Endodermal cell (in vitro differentiated cells): ENCODE measurements at places on chromosomes 5 and 9. TPM values are rescaled to one million over a fixed set of nuclear protein-coding genes. Genes with fewer than 3 reads are reported as not detected.

Gene SLC35D2
- 34.3 to 40.8 TPM (median 36.2 TPM) in 3 replicates for total RNA-seq

Gene PCDHB4
- 2.3 and 3.3 TPM in 2 replicates for total RNA-seq

Gene SLC31A2
- total RNA-seq, result 1.8 to 3.1 TPM (median 2.0 TPM) in 3 replicates

Gene FCN2
- total RNA-seq, result not detected in 3 replicates

Gene VAV2
- 30.9 and 35.9 TPM in 2 replicates for total RNA-seq

Gene FGFR4
- 90.3 to 131 TPM (median 130 TPM) in 3 replicates for total RNA-seq

Gene SAXO1
- 0.42 to 1.2 TPM (median 0.90 TPM) in 3 replicates for total RNA-seq

Gene ATP6V0E1
- 91.5 to 123 TPM (median 119 TPM) in 3 replicates for total RNA-seq

Gene CDH18
- 0.22 and 0.32 TPM in 2 replicates for total RNA-seq

Gene FAF2
- total RNA-seq, result 46.0 and 53.0 TPM in 2 replicates

Gene RALGPS1
- 15.6 to 26.5 TPM (median 25.0 TPM) in 3 replicates for total RNA-seq

Gene PLAC8L1
- total RNA-seq, result 1.00 TPM in 1 of 3 replicates, not detected in the others

Gene FREM1
- 8.4 to 36.2 TPM (median 8.6 TPM) in 3 replicates for total RNA-seq

Gene CCNI2
- total RNA-seq, result 0.42 to 1.3 TPM (median 0.67 TPM) in 3 replicates

DNA sequence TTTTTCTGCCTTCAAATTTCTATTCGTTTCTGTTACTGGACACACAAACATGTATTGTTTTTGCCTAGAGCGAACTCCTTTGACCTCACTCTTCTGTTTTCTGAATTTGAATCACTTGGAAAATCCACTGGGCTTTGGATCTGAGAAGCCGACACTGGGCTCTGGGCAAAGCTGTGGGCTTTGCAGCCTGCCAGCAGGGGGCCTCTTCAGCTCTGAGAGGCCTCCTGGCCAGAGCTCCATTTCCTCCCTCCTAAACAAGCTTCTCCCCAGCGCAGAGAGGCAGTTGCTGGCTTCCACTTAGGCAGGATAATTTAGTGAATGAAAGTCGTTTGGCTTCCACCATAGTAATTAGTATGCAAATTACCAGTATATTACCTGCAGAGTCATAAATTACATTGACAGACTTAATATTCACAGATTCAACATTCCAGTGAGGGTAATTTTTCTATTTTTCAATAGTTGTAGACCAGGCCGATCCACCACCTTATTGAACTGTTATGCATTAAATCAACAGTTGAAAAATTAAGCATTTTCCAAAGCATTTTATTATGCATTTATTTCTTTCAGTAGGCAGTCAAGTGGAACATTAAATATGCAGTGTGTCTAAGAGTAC lies 104.0 kb upstream of the ZNF366 start:
- no peaks in the 10 kb centered on the region for H3K4me1 ChIP-seq
- no peaks in the 10 kb centered on the region for H3K27me3 ChIP-seq
- peak; percentile 88 for DNase-seq
- H3K4me3 ChIP-seq, result no peak overlapping the region
- H3K27ac ChIP-seq, result no peak overlapping the region

DNA sequence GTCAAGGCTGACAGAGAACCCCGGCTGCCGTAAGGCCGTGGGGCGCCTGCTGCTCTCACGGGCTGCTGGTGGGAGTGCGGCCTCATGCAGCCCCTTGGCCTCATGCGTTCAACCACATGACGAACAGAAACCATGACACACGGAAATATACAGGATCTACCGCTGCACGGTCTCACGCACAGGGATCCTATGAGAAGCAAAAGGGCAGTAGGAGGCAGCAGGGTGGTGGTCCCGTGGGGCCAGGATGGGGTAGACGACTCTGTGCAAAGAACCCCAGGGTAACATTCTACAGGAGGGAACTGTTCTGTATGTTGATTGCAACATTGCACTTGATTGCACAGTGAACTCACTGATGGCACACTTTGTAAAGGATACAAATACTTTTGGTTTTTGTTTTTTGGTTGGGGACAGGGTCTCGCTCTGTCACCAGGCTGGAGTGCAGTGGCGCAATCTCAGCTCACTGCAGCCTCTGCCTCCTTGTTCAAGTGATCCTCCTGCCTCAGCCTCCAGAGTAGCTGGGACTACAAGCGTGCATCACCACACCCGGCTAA lies 51.6 kb downstream of the NACC2 start:
- no peak overlapping the region for H3K4me3 ChIP-seq
- H3K27ac ChIP-seq, result no peak overlapping the region
- peak; percentile 40 for DNase-seq
- no peaks in the 10 kb centered on the region for H3K36me3 ChIP-seq
- H3K4me1 ChIP-seq, result no peaks in the 10 kb centered on the region
- H3K27me3 ChIP-seq, result no peaks in the 10 kb centered on the region

- no peak overlapping the region for H3K27ac ChIP-seq
- no peak overlapping the region for H3K4me3 ChIP-seq
- no peaks in the 10 kb centered on the region for H3K27me3 ChIP-seq
- no peaks in the 10 kb centered on the region for H3K36me3 ChIP-seq
- no peak for DNase-seq
Observed at GRCh38 chr5:98217138-98217537, 556.3 kb upstream of the RGMB start.

DNA sequence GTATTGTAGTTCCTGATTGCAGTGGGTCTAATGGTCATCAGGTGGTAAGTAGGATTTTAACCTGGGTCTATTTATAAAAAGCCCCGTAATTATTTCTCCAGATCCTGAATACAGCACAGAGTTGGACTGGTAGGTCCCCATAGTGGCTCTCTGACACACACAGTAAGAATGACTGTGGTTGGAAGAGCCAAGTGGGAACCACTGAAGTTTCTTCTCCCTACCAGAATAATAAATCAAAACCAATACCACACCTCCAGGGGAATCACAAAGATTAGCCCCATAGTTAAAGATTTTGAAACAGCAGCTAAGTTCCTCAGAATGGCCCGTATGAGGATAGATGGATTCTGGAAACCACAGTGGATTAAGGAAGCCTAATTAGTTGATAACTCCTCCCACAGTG lies 68.4 kb upstream of the ZFR start:
- no peak overlapping the region for H3K27ac ChIP-seq
- no peak overlapping the region for H3K4me3 ChIP-seq
- no peaks in the 10 kb centered on the region for H3K36me3 ChIP-seq
- DNase-seq, result no peak

- DNase-seq, result peak; percentile 63
- H3K4me3 ChIP-seq, result no peak overlapping the region
- peak overlapping the region; percentile 76 for H3K27ac ChIP-seq
Observed at GRCh38 chr9:137313956-137314560, 12.0 kb upstream of the NRARP start.

DNA sequence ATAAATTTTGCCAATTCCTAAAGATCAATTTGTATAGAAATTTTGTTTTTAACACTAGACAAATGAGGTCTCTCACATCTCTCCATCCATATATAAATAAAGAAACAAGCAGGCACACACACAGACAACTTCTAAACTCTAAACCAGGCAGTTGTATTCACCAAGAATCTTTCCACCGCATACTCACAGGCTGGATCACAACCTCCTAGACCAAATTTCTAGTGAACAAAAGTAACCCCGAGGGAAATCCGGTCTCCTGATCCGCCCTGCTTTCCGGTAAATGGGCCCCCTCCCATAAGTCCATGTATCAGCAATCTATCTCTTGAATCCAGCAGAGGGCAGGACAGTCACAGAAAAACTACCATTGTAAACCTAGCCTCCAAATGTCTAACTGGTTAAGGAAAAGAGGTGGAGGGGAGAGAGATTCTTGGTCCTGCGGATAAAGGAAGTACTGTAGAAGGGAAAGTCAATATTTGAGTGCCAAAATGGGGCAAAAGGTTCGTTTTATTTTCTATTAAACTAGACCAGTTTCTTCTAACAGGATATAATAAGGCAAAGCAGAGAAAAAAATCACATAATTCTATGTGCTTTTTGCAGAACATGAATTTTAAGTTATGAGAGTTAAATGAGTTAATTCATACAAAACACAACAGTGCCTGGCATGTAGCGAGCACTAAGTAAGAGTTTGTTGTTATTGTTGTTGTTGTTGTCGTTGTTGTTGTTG lies 4.8 kb upstream of the SMU1 start:
- no peaks in the 10 kb centered on the region for H3K4me1 ChIP-seq
- no peak overlapping the region for H3K27ac ChIP-seq
- H3K27me3 ChIP-seq, result no peaks in the 10 kb centered on the region
- no peaks in the 10 kb centered on the region for H3K36me3 ChIP-seq
- DNase-seq, result peak; percentile 80

- H3K27ac ChIP-seq, result no peak overlapping the region
- no peaks in the 10 kb centered on the region for H3K27me3 ChIP-seq
- no peaks in the 10 kb centered on the region for H3K36me3 ChIP-seq
- H3K4me3 ChIP-seq, result no peak overlapping the region
- H3K4me1 ChIP-seq, result no peaks in the 10 kb centered on the region
Observed at GRCh38 chr5:27290172-27290571, 251.8 kb upstream of the CDH9 start.

- peaks cover 16% of the 10 kb centered on the region for H3K4me1 ChIP-seq
- DNase-seq, result no peak
- no peaks in the 10 kb centered on the region for H3K36me3 ChIP-seq
Observed at GRCh38 chr5:35160486-35161116, 69.7 kb downstream of the PRLR start.

- no peaks in the 10 kb centered on the region for H3K27me3 ChIP-seq
- H3K36me3 ChIP-seq, result no peaks in the 10 kb centered on the region
- peak overlapping the region; percentile 97 for H3K27ac ChIP-seq
- no peak for DNase-seq
Observed at GRCh38 chr5:56908942-56909293, 478 bp upstream of the SETD9 start.

GRCh38 chr5:16700081-16700480 lies 83.3 kb upstream of the RETREG1 start:
- H3K27me3 ChIP-seq, result no peaks in the 10 kb centered on the region
- DNase-seq, result no peak
- H3K27ac ChIP-seq, result no peak overlapping the region

GRCh38 chr5:60535198-60535597 lies 164.8 kb downstream of the DEPDC1B start:
- H3K36me3 ChIP-seq, result no peaks in the 10 kb centered on the region
- DNase-seq, result no peak
- no peak overlapping the region for H3K4me3 ChIP-seq
- H3K27ac ChIP-seq, result no peak overlapping the region
- H3K27me3 ChIP-seq, result no peaks in the 10 kb centered on the region
- no peaks in the 10 kb centered on the region for H3K4me1 ChIP-seq

- H3K36me3 ChIP-seq, result no peaks in the 10 kb centered on the region
- no peak for DNase-seq
- H3K27ac ChIP-seq, result no peak overlapping the region
- H3K4me1 ChIP-seq, result no peaks in the 10 kb centered on the region
- no peaks in the 10 kb centered on the region for H3K27me3 ChIP-seq
- H3K4me3 ChIP-seq, result no peak overlapping the region
Observed at GRCh38 chr9:114852050-114852594, 46.3 kb upstream of the TNFSF15 start.

DNA sequence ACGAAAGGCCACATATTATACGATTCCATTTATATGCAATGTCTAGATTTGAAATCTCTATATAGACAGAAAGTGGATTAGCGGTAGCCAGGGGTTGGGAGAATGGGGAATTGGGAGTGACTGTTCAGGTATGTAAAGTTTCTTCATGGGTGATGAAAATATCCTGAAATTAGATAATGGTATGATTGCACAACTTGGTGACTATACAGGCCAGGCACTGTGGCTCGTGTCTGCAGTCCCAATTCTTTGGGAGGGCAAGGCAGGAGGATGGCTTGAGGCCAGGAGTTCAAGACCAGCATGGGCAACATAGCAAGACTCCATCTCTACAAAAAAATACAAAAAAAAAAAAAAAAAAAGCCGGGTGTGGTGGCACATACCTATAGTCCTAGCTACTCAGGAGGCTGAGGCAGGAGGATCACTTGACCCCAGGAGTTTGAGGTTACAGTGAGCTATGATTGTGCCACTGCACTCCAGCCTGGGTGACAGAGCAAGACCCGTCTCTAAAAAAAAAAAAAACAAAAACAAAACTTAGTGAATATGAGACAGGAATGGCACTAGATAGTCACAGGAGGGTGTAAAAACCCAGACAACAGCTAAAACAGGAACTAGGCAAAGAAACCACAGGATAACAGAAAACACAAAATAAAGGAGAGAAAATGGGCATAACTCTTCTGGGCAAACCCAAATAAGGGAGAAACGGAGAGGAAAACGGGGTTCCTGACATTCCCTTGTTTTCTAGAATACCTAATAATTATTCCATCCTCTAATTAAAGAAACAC lies 72.1 kb upstream of the ZNF618 start:
- H3K27me3 ChIP-seq, result no peaks in the 10 kb centered on the region
- H3K4me1 ChIP-seq, result no peaks in the 10 kb centered on the region
- no peak for DNase-seq
- H3K36me3 ChIP-seq, result no peaks in the 10 kb centered on the region

DNA sequence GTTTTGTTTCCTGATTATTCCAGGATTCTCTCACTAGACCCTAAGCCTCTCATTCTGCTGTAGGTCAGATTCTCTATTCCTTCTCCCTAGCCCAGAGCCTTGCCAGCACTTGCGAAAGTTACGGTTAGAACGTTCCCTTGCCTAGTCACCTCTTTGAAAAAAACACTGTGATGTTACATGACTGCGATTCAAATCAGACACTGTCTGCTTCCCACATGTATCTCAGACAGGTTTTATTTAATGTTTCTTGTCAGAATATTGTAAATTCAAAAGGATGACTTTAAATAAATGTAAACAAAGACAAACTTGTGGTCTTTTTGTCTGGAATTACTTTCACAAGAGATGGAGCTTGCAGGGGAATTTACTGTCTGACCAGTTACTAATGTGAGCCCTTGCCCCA lies 116.5 kb upstream of the OTULINL start:
- H3K4me3 ChIP-seq, result no peak overlapping the region
- H3K27me3 ChIP-seq, result no peaks in the 10 kb centered on the region
- H3K36me3 ChIP-seq, result peaks cover 64% of the 10 kb centered on the region

GRCh38 chr5:169895926-169896325 lies 84.4 kb downstream of the INSYN2B start:
- DNase-seq, result no peak
- no peaks in the 10 kb centered on the region for H3K4me1 ChIP-seq
- H3K4me3 ChIP-seq, result no peak overlapping the region
- H3K27me3 ChIP-seq, result no peaks in the 10 kb centered on the region
- H3K27ac ChIP-seq, result no peak overlapping the region

- H3K36me3 ChIP-seq, result no peaks in the 10 kb centered on the region
- no peaks in the 10 kb centered on the region for H3K4me1 ChIP-seq
- DNase-seq, result no peak
- no peak overlapping the region for H3K27ac ChIP-seq
- H3K27me3 ChIP-seq, result no peaks in the 10 kb centered on the region
Observed at GRCh38 chr9:108496846-108497245, 358.9 kb downstream of the ACTL7B start.

DNA sequence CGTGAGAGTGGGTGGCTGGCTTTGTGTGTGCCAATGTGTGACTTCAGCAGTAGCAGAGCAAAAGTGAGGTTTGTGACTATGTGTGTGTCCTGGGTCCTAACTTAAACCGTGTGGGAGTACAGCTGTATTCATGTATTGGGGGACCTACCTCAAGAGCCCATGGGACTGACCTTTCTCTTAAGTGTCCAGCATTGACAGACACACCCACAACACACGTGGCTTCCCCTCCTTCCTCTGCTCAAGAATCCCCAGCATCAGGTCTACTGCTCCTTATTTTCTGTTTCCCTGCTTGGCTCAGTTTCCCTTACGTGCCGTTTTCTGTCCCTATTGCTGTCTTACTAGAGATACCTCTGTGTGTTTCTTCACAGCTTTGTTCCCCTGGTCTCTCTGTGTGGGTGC lies 616 bp downstream of the IL11RA start:
- H3K27ac ChIP-seq, result no peak overlapping the region
- no peaks in the 10 kb centered on the region for H3K27me3 ChIP-seq
- H3K36me3 ChIP-seq, result peaks cover 28% of the 10 kb centered on the region
- H3K4me1 ChIP-seq, result peaks cover 23% of the 10 kb centered on the region

- peak; percentile 75 for DNase-seq
- H3K36me3 ChIP-seq, result no peaks in the 10 kb centered on the region
- H3K4me1 ChIP-seq, result no peaks in the 10 kb centered on the region
- H3K27me3 ChIP-seq, result peaks cover 100% of the 10 kb centered on the region
- H3K27ac ChIP-seq, result no peak overlapping the region
Observed at GRCh38 chr9:130662970-130663257, 1.5 kb upstream of the PRDM12 start.
